ENCODE measurements at places on chromosomes 16 and 17.

DNA sequence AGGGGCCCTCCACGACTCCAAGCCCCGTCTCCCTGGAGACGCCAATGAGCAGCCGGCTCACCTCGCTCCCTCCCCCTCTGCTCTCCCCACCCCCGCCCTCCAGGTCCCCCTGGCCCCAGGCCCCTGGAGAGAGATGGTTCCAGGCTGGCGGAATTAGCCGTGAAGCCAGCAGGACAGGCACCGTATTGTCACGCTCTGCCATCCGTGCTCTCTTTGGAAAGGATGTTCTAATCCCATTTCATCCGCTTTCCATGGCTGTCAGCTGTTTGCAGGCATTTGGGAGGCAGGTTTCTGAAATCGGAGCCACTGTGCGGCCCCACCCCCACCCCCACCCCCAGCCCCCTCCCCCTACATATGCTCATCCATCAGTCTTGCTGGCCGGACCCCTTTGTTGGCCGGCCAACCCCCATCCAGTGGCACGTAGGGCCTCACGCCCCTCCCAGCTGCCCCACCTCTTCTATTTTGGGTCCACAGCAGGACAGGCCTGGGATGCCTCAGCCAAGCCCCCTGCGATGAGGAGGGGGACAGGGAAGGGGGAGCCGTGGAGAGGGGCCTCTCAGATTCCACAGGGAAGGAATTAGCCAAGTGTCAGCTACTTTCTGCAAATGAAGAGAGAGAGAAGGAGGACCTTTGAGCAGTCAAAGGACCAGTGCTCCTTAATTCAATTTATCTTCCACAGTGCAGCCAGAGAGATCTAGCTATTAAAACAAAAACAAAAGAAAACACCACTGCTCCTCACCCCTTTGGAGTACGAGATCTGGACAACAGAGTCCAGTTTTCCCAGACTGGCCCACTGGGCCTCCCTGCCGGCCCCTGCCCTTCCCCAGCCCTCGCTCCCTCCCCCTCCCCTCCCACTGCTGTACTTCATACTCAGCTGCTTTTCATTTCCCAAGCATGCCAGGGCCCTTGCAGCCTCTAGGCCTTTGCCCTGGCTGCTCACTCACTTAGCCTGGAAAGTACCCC is 30.7 kb downstream of the SDK2 start:
- no peak for DNase-seq

GRCh38 chr16:52573365-52574299 is 26.7 kb upstream of the TOX3 start:
- no peak for DNase-seq

- no peak for DNase-seq
These were observed 25.7 kb downstream of the CLEC16A start for GRCh38 chr16:10970065-10970464.

DNA sequence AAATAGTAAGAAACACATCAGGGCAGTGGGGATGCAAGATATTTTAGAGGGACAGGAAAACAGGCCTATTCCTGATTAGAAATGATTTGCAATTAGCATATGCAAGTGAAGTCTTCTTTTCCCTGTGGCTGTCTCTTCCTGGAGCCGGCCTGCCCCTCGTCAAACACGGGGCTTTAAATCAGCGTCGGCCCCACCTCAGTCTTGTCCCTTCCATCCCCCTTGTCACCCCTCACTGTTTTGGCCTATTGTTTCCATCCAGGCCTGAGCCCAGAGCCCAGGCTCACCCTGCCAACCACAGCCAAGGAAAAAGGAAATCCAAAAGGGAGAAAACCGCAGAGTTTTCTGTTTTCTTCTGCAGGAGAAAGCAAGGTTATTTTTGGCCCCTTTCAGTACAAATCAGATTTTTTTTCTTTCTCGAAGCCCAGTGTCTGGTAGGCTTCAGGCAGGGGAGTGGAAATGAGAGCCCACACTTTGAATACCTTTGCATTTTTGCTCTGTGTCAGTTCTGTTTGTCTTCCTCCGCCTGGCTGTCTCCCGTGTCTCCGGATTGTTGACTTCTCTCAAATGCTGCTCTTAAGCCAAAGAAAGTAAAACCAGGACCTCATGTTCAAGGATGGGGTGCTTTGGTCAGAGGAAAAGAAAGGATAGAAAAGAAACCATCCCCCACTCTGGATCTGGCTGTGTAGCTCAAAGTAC is 399.9 kb upstream of the CDH11 start:
- no peak for DNase-seq

DNA sequence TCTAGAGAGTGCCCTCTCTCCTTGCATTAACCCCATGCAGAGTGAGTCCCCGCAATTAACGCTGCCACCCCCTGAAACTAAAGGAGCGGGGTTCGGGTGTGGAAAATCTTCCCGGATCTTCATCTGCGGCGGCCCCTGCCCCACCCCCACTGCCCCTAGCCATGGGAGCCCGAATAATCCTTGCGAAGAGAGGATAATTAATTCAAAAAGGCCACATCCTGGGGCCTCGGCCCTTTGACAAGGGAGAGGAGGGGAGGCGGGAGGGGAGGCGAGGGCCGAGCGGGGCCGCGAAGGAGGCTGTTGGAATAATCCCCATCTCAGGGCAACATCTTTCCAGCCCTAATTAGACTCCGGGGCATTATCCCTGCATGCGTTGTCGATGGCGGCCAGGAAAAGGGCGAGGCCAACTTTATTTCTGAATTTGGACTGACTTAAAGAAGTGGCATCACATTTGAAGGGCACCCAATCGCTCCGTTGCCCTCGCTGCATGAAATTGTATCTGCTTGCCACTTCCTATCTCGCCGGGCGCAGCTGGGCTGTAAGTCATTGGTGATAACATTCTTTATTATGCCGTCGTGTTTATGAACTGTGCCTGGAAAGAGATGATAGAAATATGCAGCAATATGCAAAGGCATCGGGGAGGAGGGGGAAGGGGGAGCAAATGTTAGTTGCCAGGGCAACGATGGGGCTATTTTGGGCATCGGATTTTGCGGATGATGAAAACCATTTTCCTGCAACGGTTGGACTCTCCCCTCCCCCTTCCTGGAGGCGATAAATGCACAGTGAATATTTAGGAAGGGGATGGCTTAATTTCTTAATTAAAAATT is 387.1 kb upstream of the TNRC6C start:
- DNase-seq: peak; percentile 64

- no peak for DNase-seq
These were observed 243.9 kb upstream of the MYOCD start for GRCh38 chr17:12421646-12422306.

- no peak for DNase-seq
These were observed 50.7 kb upstream of the SLC25A19 start for GRCh38 chr17:75339971-75340370.

- DNase-seq: no peak
These were observed 37.1 kb downstream of the KNOP1 start for GRCh38 chr16:19680881-19681340.

DNA sequence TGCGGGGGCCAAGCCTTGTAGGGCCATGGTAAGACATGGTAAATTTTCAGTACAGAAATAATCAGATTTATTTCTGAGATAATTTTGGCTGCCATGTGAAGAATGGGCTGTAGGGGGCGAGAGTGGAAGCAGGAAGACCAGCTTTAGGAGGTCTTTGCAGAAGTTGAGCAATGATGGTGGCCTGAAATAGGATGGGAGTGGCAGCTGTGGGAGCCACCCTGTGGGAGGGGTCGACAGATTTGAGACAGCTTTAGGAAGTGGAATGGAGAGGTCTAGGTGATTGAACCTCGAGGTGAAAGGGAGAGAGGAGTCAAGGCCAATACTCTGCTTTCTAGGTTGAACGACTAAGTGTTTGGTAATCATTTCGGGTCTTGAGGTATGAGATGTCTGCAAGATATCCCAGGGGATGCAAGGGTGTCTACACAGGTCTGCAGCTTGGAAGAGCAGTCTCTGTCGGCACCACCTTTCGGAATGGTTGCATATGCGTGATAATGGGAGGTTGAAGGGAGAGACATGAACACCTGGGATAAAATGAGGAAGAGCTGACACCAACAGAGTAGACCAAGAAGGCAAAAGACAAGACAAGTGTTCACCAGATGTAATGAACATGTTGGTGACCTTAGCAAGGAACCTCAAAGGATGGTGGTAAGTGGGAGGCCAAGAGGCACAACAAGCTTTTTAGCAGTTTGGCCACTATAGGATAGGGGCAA is 4.2 kb upstream of the ATXN7L3 start:
- peak; percentile 94 for DNase-seq

DNA sequence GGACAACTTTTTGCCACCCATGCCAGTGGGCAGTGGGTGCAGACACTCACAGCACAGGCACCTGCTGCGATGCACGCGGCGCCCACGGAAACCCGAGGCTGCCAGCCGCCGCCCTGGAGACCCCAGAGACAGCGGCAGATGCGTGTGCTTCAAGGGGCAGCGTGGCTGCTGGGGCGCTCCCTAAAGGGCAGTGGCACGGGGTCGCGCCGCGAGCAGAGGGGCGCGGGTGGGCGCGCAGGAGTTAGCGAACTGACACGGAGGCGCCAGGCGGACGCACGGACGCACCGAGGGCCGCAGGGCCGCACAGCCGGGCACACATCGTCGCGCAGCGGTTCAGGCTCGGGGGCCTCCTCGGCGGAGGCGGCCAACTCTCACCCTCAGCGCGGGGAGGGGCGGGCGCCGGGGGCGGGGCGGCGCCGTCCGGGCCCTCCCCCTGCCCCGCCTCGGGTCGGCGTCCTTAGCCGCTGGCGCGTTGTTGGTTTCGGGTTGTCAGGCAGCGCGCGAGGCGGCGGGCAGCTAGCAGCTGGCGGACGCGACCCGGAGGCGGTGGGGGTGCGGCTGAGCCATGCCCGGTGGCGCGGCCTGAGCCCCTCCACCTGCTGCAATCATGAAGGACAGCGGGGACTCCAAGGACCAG is at the start of gene KIF19:
Gene KIF19, plus strand, starts transcription at position 484 of the 637 bp plus-strand sequence. Its CDS starts 124 bp downstream, at position 608.
- no peak for DNase-seq

GRCh38 chr17:65626451-65626850 is 65.0 kb upstream of the AXIN2 start:
- DNase-seq: no peak

DNA sequence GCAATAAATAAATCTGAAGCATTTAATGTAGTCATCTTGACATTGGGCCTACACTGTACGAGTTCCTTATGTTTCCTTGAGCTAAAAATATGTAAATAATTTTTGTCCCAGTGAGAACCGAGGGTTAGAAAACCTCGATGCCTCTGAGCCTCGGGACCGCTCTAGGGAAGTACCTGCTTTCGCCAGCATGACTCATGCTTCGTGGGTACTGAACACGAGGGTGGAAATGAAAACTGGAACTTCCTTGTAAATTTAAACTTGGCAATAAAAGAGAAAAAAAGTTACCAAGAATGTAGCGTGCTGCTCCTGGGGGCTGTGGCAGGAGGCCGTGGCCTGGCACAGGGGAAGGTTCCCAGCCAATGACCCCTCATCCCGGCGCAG is 74.1 kb downstream of the SOCS1 start:
- peak; percentile 45 for DNase-seq

DNA sequence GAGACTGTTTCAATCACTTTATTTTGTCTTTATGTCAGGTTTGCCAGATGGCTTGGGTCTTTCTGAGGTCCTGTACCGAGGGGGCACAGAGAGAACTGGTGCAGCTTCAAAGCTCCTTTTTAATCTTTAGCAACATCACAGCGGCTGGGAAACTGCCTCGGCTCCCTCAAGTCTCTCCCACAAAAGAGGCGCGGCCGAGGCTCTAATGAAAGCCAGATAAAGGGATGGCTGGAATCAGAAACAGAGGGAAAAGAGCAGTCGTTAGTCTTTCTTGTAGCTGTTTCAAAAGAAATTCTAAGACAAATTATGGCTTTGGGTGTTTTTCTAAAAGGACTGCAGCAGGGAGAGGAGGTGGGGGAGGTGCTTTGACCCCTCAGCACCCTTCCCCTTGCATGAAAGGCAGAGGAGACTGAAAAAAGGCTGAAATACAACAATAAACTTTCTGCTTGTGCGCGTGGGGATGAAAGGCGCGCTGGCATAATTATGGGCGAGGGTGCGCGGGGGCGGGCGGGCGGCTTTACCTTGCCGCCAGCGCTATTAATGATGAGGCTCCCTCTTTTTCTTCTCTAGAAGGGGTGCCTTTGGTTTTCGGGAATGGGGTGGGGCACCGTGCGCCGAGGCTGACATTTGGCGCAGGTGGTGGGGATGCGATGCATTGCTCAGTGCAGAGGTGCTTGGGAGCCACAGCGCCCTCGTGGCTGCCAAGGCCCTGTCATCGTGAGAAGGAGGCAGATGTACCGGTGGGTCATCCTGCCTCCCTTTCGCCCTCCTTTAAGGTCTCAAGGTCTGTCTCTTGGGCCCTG is 22.3 kb upstream of the BRD7 start:
- no peak for DNase-seq

GRCh38 chr16:72840631-72841381 is 207.1 kb downstream of the ZFHX3 start:
- peak; percentile 52 for DNase-seq

- no peak for DNase-seq
These were observed 765 bp upstream of the ADORA2B start for GRCh38 chr17:15943971-15944758.

DNA sequence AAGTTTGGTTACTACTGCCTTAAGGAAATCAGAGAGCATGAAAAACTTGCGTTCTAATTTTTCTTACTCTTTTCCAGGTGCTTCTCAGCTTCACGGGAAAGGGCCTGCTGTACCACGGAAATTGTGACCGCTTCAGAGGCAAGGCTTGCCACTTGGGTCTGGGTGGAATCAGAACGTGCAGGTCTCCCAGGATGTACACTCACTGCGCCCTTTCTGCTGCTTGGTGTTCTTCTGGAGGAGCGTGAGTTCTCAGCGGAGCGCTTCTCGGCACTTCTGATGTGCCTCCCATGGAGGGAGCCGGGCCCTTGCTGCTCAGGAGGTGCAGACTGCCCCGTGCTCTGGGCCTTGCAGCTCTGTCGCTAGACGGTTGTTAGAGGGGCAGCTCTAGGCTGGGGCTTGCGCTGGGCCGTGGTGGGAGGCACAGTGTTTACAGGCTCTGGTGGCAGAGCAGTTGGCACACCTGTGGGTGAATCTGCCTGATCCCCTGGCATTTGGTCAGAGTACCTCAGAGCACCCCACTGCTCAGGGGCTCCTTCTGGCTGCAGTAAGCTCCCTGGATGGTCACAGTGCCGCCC is 32.8 kb downstream of the UBN1 start:
- DNase-seq: no peak

DNA sequence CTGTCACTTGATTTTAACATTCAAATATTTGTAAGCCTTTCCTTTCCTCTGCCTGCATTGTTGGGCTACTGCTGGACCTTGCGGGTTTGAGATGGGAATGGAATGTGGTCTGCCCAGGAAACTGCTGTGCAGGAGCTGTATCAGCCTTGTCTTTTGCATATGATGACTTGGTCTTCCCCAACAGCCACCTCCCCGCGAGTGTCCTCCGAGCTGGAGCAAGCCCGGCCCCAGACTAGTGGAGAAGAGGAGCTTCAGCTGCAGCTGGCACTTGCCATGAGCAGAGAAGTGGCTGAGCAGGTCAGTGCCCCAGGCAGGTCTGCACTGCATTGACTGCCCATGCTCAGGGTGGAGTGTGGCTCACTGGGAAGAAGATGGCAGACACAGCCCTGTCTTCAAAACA is 52.8 kb downstream of the B9D1 start:
- DNase-seq: no peak

- DNase-seq: no peak
These were observed 36.7 kb downstream of the STAT5A start for GRCh38 chr17:42325026-42325425.

All from KBM-7 (cell line).